Stimulated activated CD4-positive, alpha-beta T cell treated with anti-CD3 and anti-CD28 coated beads, Interleukin-15, amount 100 ng/mL, for 1 hour (primary cell): ENCODE measurements at places on chromosomes 5 and 9.

- DNase-seq = no peak
Observed at GRCh38 chr9:86822006-86822801, 125.1 kb downstream of the GAS1 start.

GRCh38 chr9:93365427-93366118 is 85.9 kb upstream of the FAM120A start:
- no peak for DNase-seq

DNA sequence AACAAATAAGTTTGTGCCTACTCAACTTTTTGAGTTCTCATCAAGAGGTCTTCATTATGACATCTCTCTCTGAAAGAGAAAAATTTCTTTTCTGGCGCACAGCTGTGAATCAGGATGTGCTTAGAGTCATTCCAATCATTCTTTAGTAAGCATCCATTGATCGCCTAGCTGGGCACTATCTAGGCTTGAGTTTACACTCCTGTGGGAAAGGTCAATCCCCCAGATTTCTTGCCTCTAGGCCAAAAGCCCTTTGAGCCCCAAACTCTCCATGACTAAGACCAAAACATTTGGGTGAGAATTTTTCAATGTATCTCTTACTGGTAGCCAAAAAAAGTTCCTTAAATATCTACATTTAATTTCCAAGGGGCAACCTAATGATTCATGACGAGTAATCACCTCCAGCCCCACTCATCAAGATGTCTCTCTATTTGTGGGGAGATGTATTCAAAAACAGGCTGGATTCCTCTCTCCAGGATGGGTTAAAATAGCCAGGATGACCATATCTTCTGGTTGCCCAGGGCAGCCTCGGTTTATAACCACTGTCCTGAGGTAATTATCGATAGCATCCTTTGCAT is 101.7 kb downstream of the GNA14 start:
- DNase-seq = no peak

DNA sequence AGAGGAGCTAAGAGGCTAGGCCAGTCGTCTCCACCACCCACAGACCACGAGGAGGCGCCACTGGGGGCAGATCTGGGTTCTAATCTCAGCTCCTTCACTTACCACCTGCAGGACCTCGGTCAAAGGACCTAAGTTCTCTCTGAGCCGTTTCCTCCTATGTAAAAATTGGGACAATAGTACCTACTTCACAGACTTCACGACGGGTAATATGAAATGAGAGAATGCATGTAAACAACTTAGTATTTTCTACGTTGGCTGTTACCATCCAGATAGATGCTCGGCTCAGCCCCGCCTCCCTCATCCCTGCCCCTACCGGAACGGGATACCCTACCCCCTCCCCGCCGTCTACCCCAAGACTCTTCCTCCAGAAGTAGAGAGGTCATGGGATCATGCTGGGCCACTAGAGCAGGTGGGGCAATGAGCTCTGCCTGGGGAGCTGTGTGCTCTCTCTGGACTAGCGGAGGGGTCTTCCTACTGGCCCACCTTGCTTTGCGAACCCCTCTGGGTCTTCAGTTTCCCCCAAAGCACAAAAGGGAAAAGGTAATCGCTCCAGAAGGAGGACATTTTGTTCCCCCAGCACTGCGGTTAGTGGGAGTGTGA is 541 bp downstream of the GNPDA1 start:
- DNase-seq = no peak
